Left colon (tissue), 2 donors: ENCODE measurements at places on chromosomes 6 and 20.

DNA sequence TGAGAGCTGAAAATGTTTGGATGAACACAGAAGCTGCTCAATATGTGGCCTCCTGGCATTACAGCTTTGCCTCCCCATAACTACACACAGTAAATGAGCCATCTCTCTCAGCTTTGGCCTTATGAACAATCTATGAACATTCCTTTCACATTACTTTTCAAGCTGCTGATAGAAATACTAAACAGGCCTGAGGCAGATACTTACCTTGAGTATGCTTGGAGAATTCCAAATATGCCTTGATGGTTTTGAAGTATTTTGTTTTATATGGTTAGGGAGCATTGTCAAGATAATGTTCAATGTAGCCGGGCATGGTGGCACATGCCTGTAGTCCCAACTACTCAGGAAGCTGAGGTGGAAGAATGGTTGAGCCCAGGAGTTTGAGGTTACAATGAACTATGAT, 104.5 kb downstream of the CD24 start:
- DNase-seq = no peak

GRCh38 chr20:50872560-50873425, 58.4 kb downstream of the ADNP start:
- no peak for DNase-seq

DNA sequence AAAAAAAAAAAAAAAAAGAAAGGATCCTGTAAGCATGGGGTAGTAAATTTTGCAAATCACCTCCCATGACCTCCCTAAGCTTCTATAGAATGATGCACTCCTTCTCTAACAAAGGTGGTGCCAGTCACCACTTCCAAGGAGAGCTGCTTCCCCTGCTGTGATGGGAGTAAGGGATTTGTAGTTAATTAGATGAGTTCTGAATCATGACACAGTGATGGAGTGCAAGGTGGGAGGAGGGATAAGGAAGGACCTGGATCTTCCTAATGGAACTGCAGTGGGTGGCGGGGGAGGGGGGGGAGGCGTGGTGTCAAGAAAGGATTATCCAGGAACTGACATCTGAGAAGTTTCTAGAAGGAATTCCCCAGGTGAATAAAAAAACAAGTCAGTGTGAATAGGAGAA, 47.8 kb downstream of the NRN1 start:
- no peak for DNase-seq

- DNase-seq = peak; percentile 43
Measured at GRCh38 chr20:59939052-59939878, 840 bp downstream of the PPP1R3D start.

GRCh38 chr6:14816116-14816859, 429.6 kb upstream of the JARID2 start:
- DNase-seq = no peak

DNA sequence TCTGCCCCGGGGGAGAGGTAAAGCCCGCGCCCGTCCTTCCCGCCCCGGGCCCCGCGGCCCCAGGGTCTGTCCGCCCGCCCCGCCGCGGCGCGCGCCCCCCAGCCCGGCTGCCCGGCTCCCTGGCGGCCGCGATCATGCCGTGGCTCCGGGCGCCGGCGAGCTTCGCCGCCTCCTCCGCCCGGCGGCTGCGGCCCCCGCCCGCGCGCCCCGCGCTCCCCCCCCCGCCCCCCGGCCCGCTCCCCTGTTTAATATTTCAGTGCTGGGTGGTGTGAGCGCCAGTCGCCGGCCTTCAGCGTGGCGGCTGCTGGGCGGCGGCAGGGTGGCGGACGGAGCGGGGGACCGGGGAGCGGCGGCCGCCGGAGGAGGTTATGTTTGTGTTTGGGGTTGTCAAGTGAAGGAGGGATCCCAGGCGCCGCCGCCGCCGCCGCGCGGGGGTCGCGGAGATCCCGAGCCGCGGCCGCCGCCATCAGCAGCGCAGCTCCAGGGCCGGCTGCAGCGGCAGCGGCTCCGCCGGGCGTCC, at the start of gene HIVEP1:
Gene HIVEP1, plus strand, starts transcription at position 275 of the 520 bp plus-strand sequence. CDS start 3,317 bp downstream, outside the sequence.
- DNase-seq = no peak

- DNase-seq = no peak
Measured at GRCh38 chr6:14917109-14917910, 328.6 kb upstream of the JARID2 start.

- peak; percentile 64 for DNase-seq
Measured at GRCh38 chr20:46820682-46821081, 74.0 kb upstream of the EYA2 start.

GRCh38 chr6:168664956-168665355, 224.0 kb downstream of the SMOC2 start:
- no peak for DNase-seq

DNA sequence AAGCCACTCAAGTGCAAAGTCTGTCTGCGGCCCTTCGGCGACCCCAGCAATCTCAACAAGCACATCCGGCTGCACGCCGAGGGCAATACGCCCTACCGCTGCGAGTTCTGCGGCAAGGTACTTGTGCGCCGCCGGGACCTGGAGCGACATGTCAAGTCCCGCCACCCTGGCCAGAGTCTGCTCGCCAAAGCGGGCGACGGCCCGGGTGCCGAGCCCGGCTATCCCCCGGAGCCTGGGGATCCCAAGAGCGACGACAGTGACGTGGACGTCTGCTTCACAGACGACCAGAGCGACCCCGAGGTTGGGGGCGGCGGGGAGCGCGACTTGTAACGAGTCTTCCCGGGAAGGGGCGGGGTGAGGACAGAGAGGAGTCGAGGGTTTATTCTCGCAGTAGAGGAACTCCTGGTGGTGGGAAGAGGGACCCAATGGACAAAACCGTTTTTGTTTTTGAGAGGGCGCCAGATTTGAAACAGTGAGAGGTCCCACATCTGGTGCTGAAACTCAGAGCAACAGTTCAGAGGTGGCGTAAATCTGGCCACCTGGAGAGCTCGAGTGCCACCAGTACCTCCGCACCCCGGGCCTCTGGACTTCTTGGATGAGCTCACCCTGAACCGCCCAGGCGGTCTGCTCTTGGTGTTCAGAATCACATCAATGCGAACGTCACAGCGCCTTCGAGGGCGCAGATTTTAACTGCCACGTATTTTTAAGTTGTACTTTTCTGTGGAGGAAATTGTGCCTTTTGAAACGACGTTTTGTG, 8.0 kb downstream of the PRDM13 start:
- DNase-seq = no peak

DNA sequence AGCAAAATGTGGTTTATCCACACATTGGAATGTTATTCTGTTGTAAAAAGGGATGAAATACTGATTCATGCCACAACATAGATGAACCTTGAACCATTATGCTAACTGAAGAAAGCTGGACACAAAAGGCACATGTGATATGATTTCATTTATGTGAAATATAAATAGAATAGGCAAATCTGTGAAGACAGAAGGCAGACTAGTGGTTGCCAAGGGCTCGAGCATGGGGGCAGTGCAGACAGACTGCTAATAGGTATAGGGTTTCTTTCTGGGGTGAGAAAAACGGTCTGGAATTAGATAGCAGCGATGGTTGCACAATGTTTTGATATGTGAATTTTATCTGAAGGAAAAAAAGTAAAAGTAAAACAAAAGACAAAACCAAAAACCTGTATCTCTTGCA, 54.6 kb upstream of the FNDC1 start:
- DNase-seq = no peak

DNA sequence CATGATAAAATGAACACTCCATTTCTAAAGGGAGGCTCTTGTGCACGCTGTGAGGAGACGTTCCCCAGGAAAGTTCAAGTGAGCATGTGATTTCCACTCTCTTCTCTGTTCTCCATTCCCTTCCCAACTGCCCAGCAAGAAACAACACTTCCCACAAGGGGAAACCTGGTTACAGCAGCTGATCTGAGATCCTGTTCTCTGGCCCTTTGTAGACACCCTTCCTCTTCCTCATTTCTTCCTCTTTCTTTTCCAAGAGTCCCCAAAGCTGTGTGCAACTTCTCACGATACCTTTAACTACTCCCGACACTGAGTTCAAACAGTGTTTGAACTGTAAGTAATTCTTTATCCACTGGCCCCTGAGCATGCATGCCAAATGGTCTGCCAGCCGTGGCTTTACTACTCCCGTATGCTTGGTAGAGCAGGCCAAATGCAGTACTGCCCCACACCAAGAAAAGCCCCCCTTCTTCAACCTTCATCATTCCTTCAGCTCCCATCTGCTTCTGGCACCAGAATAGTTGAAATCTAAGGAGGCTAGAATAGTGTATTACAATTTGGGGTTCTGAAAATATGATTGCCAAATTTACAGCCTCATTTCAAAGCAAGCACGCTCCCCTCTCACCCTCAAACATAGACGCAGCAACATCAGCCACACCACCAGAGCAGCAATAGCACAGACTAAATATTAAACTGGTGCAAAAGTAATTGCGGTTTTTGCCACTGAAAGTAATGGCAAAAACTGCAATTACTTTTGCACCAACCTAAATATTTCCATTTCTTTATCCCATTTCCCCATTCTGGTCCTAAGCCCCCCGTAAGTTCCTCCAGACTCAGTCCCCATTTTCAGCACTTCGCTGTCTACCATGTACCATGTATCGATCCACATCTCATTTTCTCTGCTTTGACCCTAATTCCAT, 4.3 kb downstream of the HLA-DMB start:
- DNase-seq = no peak

- no peak for DNase-seq
Measured at GRCh38 chr6:89214197-89214596, 3.0 kb downstream of the GABRR1 start.

DNA sequence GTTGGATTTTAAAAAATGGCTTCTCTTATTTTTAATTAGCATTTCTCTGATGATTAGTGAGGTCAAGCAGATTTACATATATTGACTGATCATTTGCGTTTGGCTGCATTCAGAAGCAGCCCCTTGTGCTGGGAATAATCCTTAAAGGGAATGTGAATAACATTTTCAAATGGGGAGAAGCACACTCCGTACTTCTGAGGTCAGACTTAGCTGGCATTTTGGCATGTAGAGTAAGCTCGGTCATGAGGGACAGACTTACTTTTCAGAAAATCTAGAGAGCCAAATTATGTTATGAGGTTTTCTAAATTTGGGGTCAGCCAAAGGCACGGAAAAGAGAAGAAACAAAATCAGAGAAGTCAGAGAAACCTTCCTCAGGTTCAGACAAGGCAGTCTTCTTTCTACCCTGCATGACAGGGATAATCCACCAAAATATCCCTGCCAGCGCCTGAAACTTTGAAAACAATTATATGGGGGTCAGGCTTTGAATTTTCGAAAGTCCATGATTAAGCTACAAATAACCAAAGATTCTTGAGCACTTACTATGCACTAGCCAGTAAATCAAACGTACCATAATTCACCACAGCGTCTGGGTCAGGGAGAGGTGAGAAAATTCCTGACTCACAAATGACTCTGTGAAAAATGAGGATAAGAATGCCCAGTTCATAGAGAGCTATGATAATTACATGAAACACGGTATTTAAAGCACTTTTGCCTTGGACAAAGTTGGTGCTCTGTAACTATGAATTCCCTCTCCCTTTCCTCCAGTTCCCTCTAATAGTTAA, 44.9 kb downstream of the ADAT2 start:
- no peak for DNase-seq

DNA sequence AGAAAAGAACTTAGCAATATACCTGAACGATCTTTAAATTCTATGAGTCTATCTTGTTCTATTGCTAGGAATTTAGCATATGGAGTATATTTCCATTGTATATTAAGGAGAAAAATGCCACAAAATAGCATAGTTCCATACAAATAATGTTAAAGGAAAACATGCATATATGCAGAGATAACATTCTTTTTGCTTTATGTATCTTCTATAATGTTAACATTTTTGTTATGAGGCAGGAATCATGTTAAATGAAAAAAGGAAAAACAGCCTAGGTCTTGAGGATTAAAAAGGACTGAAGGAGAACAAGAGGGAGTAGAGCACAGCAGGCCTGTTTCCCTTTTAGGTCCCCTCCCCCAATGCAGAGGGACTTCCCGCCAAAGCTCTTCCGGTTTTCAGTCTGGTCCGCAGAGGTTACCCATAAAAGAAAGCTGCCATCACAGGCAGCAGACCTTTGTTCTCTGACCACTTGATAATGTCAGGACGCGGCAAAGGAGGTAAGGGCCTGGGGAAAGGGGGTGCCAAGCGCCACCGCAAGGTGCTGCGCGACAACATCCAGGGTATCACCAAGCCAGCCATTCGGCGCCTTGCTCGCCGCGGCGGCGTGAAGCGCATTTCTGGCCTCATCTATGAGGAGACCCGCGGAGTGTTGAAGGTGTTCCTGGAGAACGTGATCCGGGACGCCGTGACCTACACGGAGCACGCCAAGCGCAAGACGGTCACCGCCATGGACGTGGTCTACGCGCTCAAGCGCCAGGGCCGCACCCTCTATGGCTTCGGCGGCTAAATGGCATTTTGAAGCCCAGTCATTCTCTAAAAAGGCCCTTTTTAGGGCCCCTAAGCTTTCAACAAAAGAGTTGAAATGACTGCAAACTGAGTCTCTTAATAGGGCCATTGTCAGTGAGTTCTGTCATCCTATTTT, 108.4 kb upstream of the PRSS16 start:
- DNase-seq = peak; percentile 71

GRCh38 chr6:125451750-125452149, 150.0 kb upstream of the HDDC2 start:
- DNase-seq = no peak

DNA sequence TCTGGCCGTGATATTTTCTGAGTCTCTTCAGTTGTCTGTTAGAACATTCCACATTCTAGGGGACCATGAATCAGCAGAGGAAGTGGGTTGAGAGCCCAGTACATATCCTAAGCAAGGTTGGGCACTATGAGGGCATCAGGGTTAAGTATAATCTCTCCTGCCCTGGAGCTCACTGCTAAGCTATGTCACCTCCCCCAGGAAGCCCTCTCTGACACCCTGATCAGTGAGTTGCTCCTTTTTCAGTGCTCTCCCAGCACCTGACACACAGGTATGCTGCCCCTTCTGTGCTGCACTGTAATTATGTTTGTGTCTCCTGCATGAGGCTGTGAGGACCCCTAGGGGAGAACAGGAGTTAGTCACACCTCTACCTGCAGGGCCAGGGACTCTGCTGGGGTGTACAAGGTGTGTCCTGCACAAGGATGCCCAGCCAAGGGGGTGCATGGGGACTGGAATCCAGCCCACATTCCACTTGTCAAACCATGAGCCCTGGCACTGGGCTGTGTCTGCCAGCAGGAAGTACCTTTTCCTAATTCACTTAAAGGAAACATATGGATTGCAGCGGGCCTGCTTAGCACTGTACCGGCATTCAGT, 3.9 kb downstream of the RAB44 start:
- no peak for DNase-seq

- DNase-seq = peak; percentile 94
Measured at GRCh38 chr20:19757487-19758132, 448 bp upstream of the RIN2 start.

GRCh38 chr6:23608931-23609435, 517.0 kb upstream of the NRSN1 start:
- no peak for DNase-seq
